ENCODE measurements at places on chromosomes 3 and 15.

GRCh38 chr15:91780387-91780786 is 73.1 kb upstream of the SLCO3A1 start:
- H3K27ac ChIP-seq: no peak overlapping the region
- no peak overlapping the region for H3K4me3 ChIP-seq
- no peaks in the 10 kb centered on the region for H3K27me3 ChIP-seq
- no peak for DNase-seq
- H3K36me3 ChIP-seq: no peaks in the 10 kb centered on the region

DNA sequence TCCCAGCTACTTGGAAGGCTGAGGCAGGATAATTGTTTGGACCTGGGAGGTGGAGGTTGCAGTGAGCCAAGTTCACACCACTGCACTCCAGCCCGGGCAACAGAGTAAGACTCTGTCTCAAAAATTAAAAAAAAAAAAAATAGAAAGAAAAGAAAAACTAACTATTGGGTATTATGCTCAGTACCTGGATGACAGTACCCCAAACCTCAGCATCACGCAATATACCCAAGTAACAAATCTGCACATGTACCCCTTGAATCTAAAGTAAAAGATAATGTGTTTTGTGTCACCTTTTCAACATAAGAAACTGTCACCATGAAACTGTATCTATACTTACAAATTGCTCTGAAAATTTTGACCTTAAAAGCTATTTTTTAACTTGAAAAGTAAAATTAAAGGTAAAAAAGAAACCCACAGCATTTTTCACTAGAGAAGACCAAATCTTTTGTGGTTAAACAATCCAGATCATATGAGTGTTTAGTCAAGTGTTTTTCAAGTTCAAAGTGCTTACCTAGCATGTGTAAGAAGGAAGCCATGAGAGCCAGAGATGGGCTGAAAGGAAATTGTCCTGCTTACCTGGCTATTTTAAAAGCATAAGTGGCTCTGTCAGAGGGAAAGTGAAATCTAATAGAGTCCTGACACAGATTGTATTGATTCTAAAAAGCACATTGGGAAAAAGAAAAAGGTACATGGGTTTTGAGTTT is 50.5 kb downstream of the MYO1E start:
- H3K36me3 ChIP-seq: no peaks in the 10 kb centered on the region
- H3K4me3 ChIP-seq: no peak overlapping the region
- H3K27me3 ChIP-seq: no peaks in the 10 kb centered on the region
- peak; percentile 59 for DNase-seq
- no peak overlapping the region for H3K27ac ChIP-seq

DNA sequence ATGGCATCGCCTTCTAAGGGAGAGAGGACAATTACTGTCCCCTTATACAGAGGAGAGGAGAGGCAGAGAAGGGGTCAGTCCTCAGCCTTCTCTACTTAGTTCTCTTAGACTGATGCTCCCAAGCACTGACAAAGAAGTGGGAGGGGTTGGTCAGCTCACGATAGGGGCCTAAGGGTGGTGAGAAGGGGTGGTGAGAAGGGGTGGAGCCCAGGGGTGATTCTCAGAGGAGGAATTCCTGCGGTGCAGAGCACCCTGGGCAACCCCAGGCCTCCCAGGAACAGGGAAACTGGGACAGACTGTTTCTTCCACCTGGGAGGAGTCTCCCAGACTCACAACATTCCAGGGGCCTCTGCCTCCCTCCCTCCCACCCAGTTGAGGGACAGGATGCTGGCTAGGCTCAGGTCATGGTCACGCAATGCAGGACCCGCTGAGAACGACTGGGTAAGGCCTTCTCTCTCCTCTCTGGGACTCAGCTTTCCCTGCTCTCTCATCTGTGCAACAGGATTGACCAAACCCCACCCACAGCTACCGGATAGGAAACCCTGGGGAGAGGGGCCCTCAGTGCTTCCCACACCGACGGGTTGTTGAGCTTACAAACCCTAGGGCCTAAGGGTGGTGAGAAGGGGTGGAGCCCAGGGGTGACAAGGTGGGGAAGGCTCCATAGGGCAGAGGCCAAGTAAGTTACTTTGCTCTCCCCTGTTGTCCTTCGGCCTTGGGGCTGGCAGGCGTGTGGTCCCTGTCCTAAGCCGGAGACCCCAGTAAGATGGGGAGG is 1.5 kb downstream of the TPRA1 start:
- H3K4me3 ChIP-seq: peak overlapping the region; percentile 71
- H3K4me1 ChIP-seq: peaks cover 13% of the 10 kb centered on the region
- H3K27me3 ChIP-seq: no peaks in the 10 kb centered on the region
- peak; percentile 39 for DNase-seq
- H3K27ac ChIP-seq: no peak overlapping the region
- peaks cover 20% of the 10 kb centered on the region for H3K36me3 ChIP-seq

GRCh38 chr15:80160570-80161156 is 7.9 kb downstream of the FAH start:
- H3K36me3 ChIP-seq: no peaks in the 10 kb centered on the region
- DNase-seq: peak; percentile 86
- peak overlapping the region; percentile 74 for H3K27ac ChIP-seq
- peaks cover 15% of the 10 kb centered on the region for H3K4me1 ChIP-seq

GRCh38 chr3:147405231-147406027 is 914 bp downstream of the ZIC4 start:
- peaks cover 96% of the 10 kb centered on the region for H3K27me3 ChIP-seq
- DNase-seq: no peak
- H3K4me3 ChIP-seq: no peak overlapping the region
- H3K36me3 ChIP-seq: no peaks in the 10 kb centered on the region

DNA sequence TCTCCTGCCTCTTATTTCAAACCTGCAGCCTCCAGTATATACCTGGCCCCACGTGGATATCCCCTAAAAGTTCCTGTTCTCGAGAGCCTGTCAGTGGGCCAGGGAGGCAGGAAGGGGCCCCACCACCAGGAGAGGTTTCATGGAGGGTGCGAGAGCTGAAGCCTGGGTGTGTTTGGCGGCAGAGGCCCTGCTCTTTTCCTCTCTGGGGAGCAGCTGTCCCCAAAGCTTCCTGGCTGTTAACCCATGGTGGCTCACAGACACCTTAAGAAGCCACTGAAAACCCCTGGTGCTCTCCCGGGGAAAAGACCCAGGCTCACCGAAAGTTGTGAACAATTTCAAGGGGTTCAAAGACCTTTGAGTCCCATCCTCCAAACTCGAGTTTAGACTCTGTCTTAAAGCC is 1.1 kb downstream of the PRRT3 start:
- peaks cover 19% of the 10 kb centered on the region for H3K36me3 ChIP-seq
- peaks cover 9% of the 10 kb centered on the region for H3K4me1 ChIP-seq
- no peak overlapping the region for H3K4me3 ChIP-seq
- DNase-seq: no peak
- H3K27me3 ChIP-seq: peaks cover 7% of the 10 kb centered on the region

DNA sequence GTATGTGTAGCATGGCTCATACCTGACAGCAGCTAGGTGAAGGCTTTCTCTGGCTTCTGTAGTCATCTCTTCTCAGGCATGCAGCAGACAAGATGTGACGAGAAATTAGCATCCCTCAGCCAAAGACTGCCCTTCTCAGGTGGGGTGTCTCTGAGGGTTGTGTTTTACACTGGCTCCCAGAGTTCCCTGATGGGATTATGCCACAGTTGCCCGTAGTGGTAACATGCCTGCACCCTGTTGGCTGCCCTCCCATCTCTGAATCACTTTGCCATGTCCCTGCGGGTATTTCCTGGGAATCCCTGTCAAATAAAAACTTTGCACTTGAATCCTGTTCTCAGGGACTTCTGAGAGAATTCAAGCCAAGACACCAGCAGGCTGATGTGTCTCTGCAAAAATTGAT is 70.5 kb downstream of the LRTM1 start:
- H3K4me3 ChIP-seq: no peak overlapping the region
- no peak overlapping the region for H3K27ac ChIP-seq
- no peaks in the 10 kb centered on the region for H3K4me1 ChIP-seq
- H3K27me3 ChIP-seq: no peaks in the 10 kb centered on the region

- H3K4me1 ChIP-seq: no peaks in the 10 kb centered on the region
- H3K27me3 ChIP-seq: no peaks in the 10 kb centered on the region
- H3K36me3 ChIP-seq: no peaks in the 10 kb centered on the region
- no peak overlapping the region for H3K27ac ChIP-seq
Measured at GRCh38 chr3:53774414-53774813, 71.8 kb downstream of the CHDH start.

- peaks cover 30% of the 10 kb centered on the region for H3K36me3 ChIP-seq
- no peak for DNase-seq
- H3K4me3 ChIP-seq: no peak overlapping the region
- H3K4me1 ChIP-seq: no peaks in the 10 kb centered on the region
Measured at GRCh38 chr3:126545544-126545943, 13.2 kb downstream of the C3orf22 start.

- peak overlapping the region; percentile 54 for H3K4me3 ChIP-seq
- DNase-seq: no peak
- no peaks in the 10 kb centered on the region for H3K36me3 ChIP-seq
- H3K27ac ChIP-seq: no peak overlapping the region
- H3K4me1 ChIP-seq: peaks cover 44% of the 10 kb centered on the region
Measured at GRCh38 chr3:194686414-194686815, 732 bp downstream of the FAM43A start.

DNA sequence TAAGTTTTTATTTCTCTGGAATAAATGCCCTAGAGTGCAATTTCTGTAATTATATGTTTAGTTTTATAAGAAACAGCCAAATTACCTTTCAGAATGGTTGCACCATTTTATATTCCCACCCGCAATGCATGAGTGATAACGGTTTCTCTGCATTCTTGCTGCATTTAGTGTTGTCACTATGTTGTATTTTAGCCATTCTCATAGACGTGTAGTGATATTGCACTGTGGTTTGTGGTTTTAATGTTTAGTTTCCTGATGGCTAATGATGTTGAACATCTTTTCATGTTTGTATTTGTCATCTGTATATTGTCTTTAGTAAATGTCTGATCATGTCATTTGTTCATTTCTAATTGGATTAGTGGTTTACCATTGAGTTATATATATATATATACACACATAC is 73.0 kb upstream of the GOLIM4 start:
- H3K4me1 ChIP-seq: no peaks in the 10 kb centered on the region
- no peaks in the 10 kb centered on the region for H3K27me3 ChIP-seq
- no peak overlapping the region for H3K27ac ChIP-seq
- H3K4me3 ChIP-seq: no peak overlapping the region
- DNase-seq: no peak

GRCh38 chr3:174198199-174198598 is 660.9 kb upstream of the NAALADL2 start:
- no peak overlapping the region for H3K4me3 ChIP-seq
- no peaks in the 10 kb centered on the region for H3K36me3 ChIP-seq
- no peaks in the 10 kb centered on the region for H3K4me1 ChIP-seq
- no peak overlapping the region for H3K27ac ChIP-seq
- DNase-seq: peak; percentile 56

DNA sequence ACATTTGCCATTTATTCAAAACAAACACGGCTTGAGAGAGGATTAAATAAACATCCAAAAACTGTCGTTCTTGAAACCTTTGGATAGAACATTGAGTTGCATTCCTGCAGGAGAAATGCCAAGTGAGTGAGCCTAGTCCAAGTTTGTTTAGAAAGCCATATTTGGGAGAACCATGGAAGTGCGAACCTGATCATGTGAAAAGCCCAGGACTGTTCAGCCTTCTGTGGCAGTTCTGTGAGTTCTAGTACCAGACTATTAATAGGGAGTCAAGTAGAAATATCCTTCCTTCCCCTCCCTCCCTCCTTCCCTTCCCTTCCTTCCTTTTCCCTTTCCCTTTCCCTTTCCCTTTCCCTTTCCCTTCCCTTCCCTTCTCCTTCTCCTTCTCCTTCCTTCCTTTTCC is 470.4 kb downstream of the LPP start:
- H3K27me3 ChIP-seq: no peaks in the 10 kb centered on the region
- H3K4me1 ChIP-seq: no peaks in the 10 kb centered on the region
- H3K27ac ChIP-seq: no peak overlapping the region
- H3K36me3 ChIP-seq: no peaks in the 10 kb centered on the region

DNA sequence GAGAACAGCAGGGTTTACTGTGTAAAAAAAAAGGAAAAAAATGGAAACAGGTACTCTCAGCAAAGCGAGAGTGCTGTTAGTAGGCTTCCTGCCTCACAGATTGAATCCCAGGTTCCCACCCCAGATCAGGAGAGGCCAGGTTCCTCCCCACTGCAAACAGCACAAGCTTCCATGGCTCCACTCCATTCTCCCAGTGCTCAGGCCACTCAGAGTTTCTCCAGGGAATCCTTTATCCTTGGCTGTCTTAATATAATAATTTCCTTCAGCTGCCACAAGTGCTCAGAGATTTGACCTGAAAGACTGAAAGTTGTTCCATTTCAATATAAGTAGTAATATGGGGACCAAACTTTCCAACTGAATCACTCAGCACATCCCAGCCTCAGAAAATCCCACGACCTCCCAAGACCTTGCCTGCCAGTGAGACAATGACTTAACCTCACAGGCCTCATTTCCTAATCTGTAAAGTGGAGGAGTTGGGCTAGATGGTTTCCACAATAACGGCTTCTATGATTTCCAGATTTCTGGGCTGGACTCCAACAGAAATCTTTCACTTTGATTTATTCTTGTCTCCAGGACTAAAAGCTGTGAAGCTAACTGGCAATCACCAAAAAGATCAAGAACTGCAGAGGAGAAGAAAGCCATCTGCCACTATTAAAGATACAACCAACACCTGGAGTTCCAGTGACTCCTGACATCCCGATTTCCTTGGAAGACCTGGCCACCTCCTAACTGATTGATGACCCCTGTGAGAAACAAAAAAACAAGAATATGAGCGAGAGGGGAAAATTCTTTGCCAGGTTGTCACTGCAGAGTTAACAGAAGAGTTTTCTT is 289.5 kb downstream of the NEK10 start:
- H3K4me1 ChIP-seq: no peaks in the 10 kb centered on the region
- no peak for DNase-seq
- H3K4me3 ChIP-seq: no peak overlapping the region
- no peak overlapping the region for H3K27ac ChIP-seq
- H3K27me3 ChIP-seq: no peaks in the 10 kb centered on the region
- H3K36me3 ChIP-seq: no peaks in the 10 kb centered on the region

DNA sequence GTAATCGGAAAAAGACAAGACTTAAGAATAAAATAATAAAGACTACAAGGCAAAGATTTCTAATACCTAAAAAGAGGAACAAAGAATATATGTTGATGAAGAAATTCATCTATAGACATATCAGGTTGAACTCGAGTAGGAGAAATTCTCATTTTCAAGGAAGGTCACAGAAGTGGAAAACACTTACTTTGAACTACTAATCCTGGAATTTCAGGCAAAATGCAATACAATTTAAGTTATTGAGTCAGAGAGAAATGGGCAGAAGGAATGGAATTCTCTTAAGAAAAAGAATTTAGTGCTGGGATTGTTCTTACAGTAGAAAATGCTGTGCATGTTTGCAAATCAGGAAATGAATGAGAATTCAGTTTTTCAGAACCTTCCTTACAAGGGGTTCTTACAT is 135.9 kb upstream of the TGFBR2 start:
- H3K27me3 ChIP-seq: no peaks in the 10 kb centered on the region
- no peak overlapping the region for H3K4me3 ChIP-seq
- H3K4me1 ChIP-seq: no peaks in the 10 kb centered on the region

- DNase-seq: no peak
- H3K36me3 ChIP-seq: no peaks in the 10 kb centered on the region
- H3K27ac ChIP-seq: no peak overlapping the region
- H3K4me3 ChIP-seq: no peak overlapping the region
- no peaks in the 10 kb centered on the region for H3K27me3 ChIP-seq
Measured at GRCh38 chr3:136952292-136952691, 5.5 kb upstream of the IL20RB start.

Data from small intestine (tissue), 16 donors.